Inflammatory macrophage (primary cell): ENCODE measurements at places on chromosomes 1 and 21.

DNA sequence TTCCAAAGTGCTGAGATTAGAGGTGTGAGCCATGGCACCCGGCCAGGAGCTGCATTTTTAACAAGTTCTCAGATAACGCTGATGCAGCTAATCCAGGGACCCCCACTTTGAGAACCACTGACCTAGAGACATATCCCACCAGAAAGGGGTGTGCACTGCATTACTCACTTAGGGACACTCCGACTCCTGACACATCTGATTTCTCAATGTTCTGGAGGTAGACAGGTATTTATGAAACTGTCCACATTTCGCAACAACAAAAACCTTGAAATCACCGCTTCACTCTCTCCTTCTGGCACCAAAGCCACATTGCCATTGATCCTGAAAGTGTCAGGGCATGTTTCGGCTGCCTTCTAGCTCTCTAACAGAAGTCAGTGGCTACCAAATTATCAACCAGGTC lies 23.2 kb upstream of the CAMTA1 start:
- no peak for DNase-seq

- no peak for DNase-seq
Observed at GRCh38 chr1:4650481-4650880, 3.9 kb upstream of the AJAP1 start.

- peak; percentile 60 for DNase-seq
Observed at GRCh38 chr1:167630568-167631385, 745 bp downstream of the RCSD1 start.

GRCh38 chr21:34154878-34155277 lies 81.5 kb downstream of the MRPS6 start:
- no peak for DNase-seq

DNA sequence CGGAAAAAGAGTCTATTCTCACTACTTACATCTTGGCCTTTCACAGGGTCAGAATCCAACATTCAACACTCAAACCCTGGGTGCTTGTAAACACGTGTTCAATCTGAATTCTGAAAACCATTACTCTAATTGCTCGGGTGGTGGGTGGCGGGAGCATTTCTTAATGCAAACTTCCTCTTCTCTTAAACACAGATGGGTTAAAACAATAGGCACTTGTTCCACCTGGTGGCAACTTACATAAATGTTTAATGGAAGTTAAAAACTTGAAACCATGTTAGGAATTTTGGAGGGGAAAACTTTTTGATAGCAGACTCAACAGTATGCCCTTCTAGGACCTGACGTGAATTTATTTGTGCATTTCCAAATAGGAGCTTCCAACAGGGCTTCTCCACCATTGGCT lies 23.4 kb upstream of the TDRD10 start:
- DNase-seq: peak; percentile 82

- DNase-seq: peak; percentile 64
Observed at GRCh38 chr1:9822897-9823692, 670 bp downstream of the CLSTN1 start.

- no peak for DNase-seq
Observed at GRCh38 chr1:44073528-44073927, 42.3 kb upstream of the SLC6A9 start.

GRCh38 chr21:46545363-46545762 lies 59.5 kb downstream of the S100B start:
- no peak for DNase-seq

- DNase-seq: no peak
Observed at GRCh38 chr1:154822717-154823116, 47.4 kb downstream of the KCNN3 start.

GRCh38 chr1:19311503-19311930 lies 427 bp downstream of the AKR7A2 start:
- DNase-seq: no peak

GRCh38 chr21:40813918-40814317 lies 33.0 kb downstream of the DSCAM start:
- DNase-seq: no peak

- DNase-seq: no peak
Observed at GRCh38 chr1:150971583-150972416, 2.8 kb downstream of the CERS2 start.

DNA sequence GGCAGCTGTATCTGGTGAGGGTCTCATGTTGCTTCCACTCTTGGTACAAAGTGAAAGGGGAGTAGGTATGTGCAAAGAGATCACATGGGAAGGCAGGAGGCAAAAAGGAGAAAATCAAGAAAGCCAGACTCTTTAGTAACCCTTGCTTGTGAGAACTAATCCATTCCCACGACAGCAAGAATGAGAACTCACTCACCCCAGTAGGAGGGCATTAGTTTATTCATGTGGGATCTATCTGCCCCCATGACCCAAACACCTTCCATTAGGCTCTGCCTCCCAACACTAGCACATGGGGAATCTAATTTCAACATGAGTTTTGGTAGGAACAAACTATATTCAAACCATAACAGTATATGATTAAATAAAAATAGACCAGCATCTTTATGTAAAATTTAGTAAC lies 57.6 kb downstream of the ZNHIT6 start:
- DNase-seq: no peak

DNA sequence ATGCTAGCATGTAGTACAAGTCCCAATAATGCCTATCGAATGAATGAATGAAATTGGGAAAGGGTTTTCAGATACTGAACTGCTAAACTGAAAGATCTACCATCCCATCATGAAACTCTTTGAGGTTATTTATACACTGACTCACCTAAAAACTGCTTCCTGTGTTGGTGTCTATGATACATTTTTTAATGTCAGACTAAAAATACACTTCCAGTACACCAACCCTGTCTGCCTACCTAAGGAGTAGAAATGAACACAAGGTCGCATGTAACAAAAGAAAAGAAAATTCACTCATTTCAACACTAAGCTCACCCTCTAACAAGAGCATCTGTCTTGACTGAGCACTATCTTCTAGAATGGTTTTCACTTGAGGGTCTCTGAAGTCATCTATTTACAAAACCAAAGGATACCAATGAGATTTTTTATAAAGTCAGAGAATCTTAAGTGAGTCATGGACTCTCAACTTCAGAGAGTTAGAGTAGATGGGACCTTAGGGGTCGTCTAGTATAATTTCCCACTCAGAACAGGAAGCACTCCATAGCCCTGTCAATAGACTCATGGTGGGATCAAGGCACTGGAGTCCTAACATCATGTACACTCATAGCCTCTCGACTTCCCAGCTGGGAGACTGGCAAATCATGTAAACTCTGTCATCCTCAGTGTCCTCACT lies 53.4 kb downstream of the WLS start:
- DNase-seq: no peak

DNA sequence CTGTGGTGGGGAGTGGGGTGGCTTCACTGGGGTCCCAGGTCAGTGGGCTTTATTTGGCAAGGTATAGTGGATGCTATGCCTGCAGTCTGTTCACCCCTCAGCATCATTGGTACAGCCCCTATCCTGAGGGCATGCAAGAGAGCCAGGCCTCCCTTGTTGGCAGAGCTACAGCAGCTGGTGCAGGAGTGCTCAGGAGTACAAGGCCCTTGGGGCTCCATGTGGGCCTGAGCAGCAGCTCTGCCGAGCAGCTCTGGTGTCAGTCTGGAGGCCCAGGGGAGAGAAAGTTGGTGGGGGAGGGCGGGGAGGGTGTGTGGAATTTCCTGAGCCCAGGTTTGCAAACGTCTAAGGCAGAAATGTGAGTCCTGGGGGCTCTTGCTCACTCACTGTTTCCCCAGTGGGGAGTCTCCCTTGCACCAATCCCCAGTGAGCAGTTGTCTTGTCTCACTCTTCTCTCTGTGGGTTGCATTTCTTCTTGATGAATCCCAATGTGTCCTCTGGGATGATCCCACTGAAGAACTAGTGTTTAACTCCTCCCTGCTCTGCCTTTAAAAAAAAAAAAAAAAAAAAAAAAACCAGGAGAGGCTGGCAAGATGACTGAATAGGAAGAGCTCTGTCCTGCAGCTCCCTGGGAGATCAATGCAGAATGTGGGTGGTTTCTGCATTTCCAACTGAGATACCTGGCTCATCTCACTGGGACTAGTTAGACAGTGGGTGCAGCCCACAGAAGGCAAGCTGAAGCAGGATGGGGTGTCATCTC lies 39.5 kb upstream of the CYP4X1 start:
- no peak for DNase-seq

- no peak for DNase-seq
Observed at GRCh38 chr1:184210862-184211261, 159.3 kb downstream of the TSEN15 start.

DNA sequence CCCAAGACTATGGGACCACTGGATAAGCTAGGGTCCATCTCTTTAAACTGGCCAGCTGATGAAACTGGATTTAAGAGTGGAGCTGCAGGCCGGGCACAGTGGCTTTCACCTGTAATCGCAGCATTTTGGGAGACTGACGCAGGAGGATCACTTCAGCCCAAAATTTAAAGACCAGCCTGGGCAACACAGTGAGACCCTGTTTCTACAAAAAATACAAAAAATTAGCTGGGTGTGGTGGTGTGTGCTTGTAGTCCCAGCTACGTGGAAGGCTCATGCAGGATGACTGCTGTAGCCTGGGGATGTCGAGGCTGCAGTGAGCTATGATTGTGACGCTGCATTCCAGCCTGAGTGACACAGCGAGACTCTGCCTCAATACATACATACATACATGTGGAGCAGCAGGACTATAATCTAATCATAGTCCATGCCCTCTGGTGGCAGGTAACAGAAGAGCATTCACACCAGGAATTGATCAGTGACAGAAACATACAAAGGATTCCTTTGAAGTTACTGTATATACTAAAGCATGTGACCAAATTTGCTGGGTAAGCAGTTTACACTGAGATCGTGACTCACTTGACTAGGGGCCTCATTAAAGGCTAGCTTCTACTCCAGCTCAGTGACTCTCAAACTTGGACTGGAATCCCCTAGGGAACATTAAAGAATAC lies 101.5 kb upstream of the SLFNL1 start:
- peak; percentile 19 for DNase-seq

GRCh38 chr1:82366689-82367088 lies 566.0 kb downstream of the ADGRL2 start:
- DNase-seq: no peak

DNA sequence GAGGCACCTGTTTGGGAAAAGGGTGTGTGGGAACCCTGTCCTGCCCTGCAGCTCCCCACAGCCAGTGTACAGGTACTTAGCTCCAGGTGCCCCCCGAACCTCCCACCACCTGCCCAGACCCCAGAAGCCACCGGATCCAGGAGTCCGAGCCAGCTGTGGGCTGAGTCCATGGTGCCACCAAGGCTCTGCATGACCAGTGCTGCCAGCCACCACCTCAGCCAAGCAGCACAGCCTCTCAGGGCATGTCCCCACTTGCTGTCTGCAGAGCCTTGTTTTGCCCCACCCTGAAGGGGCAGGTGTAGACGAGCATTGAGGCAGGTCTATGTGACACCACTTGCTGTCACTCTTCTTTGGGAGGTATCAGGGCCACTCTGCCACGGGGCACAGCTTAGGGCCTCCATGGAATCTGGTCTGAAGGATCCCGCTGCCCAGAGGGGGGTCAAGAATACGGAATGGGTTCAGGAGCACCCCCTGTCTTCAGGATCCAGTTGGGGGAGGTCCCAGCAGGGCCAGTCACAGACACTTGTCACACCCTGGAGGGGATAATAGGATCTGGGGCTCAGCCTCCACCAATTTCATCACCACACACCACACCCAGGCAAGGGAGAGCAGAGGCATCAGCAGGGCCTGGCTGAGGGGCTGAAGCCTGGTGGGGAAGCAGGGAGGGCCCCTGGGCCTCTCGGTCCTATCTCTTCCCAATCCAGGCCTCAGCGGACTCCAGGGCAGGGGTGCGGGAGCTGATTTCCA lies 27.7 kb downstream of the ARHGEF19 start:
- DNase-seq: no peak

DNA sequence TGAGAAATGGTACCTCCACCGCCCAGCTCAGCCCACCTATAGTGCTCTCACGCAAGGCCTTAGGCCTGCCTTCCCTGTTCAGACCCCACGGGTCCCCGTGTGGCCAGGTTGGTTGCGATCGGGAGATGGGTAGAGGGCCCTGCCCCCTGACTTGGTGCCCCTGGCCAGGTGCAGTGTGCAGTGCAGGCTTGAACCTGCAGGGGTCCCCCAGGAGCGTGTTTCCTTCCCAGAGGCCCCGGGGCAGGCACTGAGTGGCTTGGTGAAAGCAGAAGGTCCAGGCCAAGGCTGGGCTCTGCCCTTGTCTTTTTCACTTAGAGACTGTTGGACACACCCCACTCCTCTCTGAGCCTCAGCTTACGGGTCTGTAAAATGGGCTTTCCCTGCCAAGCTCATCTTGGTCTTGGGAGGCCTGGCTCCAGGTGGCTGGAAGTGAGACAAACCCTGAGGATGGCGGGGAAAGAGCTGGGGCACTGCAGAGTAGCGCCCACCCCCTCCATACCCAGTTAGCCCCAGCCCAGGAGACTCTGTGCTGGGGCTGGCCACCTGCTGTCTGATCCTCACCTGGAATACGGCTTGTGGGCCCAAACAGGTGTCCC lies 9.3 kb upstream of the HES5 start:
- no peak for DNase-seq

- DNase-seq: no peak
Observed at GRCh38 chr1:110787328-110788071, 85.4 kb upstream of the CD53 start.

DNA sequence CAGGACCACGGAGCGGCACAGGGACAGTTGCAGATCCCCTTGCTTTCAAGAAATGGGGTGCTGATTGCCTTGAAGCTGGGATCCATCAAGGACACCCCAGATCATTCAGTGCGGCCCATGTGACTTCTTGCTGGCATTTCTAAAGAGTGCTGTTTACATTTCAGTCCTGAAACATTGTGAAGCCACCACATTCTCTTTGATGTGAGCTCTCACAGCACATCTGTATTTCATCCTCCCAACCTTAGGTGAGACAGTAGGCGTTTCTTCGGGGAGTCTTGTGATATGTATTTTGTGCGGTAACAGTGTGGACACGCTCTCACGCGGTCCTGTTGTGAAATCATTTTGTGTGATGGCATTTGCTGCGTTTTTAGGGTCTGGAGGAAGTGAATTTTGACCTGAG lies 57.2 kb downstream of the CACHD1 start:
- DNase-seq: no peak

DNA sequence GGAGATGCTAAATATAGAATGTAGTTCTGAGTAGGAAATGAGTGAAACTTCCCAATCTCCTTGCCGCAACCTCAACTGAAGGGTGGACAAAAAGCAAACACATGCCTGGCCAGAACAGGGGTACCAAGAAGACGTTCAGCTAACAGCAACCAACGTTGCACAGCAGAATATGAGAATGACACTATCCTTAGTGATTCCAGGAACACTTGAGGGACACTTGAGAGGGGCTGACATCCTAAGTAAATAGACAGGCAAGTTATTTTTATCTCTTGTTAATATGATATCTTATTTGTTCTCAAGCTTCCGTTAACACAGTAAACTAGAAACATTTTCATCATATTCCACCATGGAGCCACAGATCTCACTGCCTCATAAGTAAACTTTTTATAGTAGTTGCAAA lies 908 bp downstream of the KRTAP19-1 start:
- DNase-seq: no peak
